Liver (tissue), 10 donors: ENCODE measurements at places on chromosomes 7 and 10.

GRCh38 chr10:104434601-104435000 is 81.0 kb downstream of the CFAP58 start:
- H3K4me1 ChIP-seq, result no peaks in the 10 kb centered on the region
- H3K36me3 ChIP-seq, result no peaks in the 10 kb centered on the region
- no peaks in the 10 kb centered on the region for H3K27me3 ChIP-seq
- DNase-seq, result no peak

- H3K4me3 ChIP-seq, result no peak overlapping the region
- H3K27ac ChIP-seq, result no peak overlapping the region
- H3K36me3 ChIP-seq, result no peaks in the 10 kb centered on the region
- H3K4me1 ChIP-seq, result no peaks in the 10 kb centered on the region
Measured at GRCh38 chr10:20446561-20447193, 450.4 kb downstream of the NEBL start.

- no peaks in the 10 kb centered on the region for H3K4me1 ChIP-seq
- H3K36me3 ChIP-seq, result no peaks in the 10 kb centered on the region
- DNase-seq, result no peak
- no peak overlapping the region for H3K27ac ChIP-seq
- no peak overlapping the region for H3K4me3 ChIP-seq
- no peaks in the 10 kb centered on the region for H3K27me3 ChIP-seq
Measured at GRCh38 chr7:117090791-117091190, 137.5 kb downstream of the ST7 start.

DNA sequence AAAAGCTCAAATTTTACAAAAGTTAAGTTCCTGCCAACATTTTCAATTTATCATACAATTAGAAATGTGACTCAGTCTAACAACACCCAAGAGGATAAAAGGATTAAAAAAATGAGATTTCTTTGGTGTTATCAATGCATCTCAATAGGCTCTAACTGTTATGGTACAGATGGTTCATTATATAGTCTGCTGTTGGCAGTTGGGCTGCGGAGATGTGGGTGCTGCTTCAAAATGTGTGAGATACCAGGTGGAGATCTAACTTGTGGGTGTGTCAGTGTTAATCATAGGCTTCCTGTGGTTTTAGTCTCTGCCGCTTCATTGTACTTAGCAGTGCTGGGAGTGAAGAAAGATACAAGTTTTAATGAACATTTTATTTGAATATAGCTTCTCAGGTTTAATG is 231.2 kb downstream of the EXOC4 start:
- no peak overlapping the region for H3K27ac ChIP-seq
- H3K27me3 ChIP-seq, result no peaks in the 10 kb centered on the region
- no peaks in the 10 kb centered on the region for H3K4me1 ChIP-seq
- H3K4me3 ChIP-seq, result no peak overlapping the region
- H3K36me3 ChIP-seq, result peaks cover 2% of the 10 kb centered on the region

DNA sequence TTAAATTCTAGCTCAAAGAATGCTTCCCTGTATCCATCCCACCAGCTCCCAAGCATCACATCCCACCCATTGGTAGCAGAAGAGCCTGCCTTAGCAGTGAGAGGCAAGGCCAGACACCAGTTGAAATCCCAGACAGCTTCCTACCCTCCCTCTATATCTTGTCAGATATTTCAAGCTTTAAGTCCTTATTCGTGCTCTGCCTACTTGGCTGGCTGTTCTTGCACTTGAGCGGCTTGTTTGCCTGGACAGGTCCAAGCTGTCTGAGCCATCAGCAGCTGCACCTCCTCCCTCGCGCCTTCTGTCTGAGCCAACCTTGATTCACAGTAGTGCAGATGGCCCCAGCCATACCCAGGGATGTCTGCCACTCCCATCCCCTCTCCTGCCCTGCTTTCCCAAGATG is 16.4 kb downstream of the LRRC4 start:
- H3K4me3 ChIP-seq, result no peak overlapping the region
- H3K4me1 ChIP-seq, result peaks cover 3% of the 10 kb centered on the region
- peaks cover 2% of the 10 kb centered on the region for H3K36me3 ChIP-seq
- no peaks in the 10 kb centered on the region for H3K27me3 ChIP-seq
- no peak overlapping the region for H3K27ac ChIP-seq

DNA sequence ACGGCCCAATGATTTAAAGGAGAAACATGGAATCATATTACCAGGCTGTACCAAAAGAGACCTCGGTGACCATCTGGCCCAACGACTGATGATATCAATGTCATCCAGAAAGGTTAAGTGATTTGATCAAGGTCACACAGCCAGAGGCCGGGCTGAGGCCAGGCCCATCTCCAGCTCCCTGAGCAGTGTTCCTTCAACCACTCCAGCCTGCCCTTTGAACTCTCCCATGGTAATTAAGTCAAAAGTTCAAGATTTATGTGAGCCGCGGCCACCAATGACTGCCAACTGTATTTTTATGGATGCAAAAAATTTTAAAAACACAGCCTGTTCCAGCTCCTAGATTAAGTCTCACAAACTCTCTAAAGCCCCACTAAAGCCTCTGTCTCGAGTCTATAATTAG is 41.8 kb downstream of the FGFR2 start:
- H3K4me3 ChIP-seq, result no peak overlapping the region
- no peaks in the 10 kb centered on the region for H3K36me3 ChIP-seq
- H3K27ac ChIP-seq, result no peak overlapping the region
- DNase-seq, result no peak
- no peaks in the 10 kb centered on the region for H3K27me3 ChIP-seq

- H3K27me3 ChIP-seq, result no peaks in the 10 kb centered on the region
- no peaks in the 10 kb centered on the region for H3K36me3 ChIP-seq
- H3K4me1 ChIP-seq, result no peaks in the 10 kb centered on the region
- H3K4me3 ChIP-seq, result no peak overlapping the region
- no peak for DNase-seq
Measured at GRCh38 chr10:3406556-3406955, 234.0 kb upstream of the PITRM1 start.
